Fibroblast of villous mesenchyme (primary cell): ENCODE measurements at places on chromosomes 3 and 15. TPM values are rescaled to one million over a fixed set of nuclear protein-coding genes. Genes with fewer than 3 reads are reported as not detected.

GRCh38 chr3:67998281-67998680 lies 343.9 kb upstream of the SUCLG2 start:
- DNase-seq, result no peak

- DNase-seq, result no peak
Observed at GRCh38 chr15:55240125-55240760, 43.5 kb upstream of the RSL24D1 start.

DNA sequence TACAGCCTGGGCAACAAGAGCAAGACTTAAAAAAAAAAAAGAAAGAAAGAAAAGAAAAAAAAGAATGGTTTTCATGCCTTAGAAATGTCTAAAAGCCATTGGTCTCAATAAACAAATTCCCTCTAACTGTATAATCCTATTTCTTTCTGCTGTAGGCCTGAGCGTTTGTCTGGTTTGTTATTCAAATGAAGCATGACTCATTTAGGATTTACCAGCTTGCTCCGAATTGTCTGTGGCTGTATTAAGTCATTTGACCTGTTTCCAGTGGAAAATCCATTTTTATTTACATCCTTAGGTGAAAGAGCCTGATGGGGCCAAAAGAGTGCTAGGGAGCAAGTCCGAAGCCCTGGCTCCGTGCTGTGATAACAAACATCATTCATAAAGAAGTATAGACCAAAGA lies 73.8 kb downstream of the BDH1 start:
- DNase-seq, result no peak

DNA sequence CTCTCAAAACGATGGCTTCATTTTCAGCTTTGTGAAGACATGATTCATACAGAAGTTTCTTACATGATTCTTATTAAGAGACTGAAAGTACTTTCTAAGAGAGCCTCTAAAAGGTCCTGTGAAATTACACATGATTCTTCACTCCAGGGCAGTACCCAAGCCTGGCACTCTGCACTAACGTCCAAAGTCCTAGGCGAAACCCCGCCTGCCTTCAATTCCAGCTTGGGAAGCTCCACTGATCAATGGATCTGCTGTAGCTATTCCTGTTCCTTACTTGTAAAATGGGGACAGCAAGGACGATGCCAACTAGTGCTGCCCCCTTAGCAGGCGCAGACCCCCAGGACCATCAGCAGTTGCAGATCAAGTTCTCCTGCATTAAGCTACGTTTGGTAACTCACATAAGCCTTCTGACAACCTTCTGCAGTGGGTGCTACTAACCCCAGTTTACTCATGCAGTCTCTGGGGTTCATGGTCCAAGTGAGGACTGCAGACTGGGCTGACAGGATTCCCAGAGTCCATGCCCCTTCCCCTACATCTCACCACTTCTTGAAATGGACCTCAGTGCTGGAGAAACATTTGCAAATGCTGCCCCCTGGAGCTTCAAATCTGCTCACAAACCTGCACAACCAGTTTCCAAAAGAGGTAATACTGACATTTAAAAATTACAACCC lies 10.6 kb downstream of the CHCHD4 start:
- peak; percentile 11 for DNase-seq

- DNase-seq, result no peak
Observed at GRCh38 chr3:174884776-174885568, 25.8 kb downstream of the NAALADL2 start.

DNA sequence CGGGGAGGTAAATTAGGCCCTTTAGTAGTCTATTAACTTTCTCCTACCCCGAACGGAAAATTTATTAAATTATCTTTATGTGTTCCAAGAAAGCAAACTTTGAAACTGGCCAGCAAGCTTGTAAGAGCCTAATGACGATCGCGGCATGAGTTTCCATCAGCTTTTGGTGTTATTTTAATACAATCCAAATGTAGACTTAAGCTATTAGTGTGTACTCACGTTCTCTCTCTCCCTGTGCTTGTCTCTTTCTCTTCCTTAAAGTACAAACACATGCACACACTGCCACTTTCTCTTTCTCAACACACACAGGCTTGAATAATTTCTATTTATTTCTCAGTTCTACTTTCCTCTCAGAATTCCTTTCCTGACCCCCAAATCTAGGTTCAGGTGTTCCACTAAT lies 108.8 kb upstream of the MME start:
- DNase-seq, result peak; percentile 61

Gene TMCO5A
- not detected in 2 replicates for total RNA-seq

GRCh38 chr15:39583596-39584265 lies 2.9 kb downstream of the THBS1 start:
- DNase-seq, result peak; percentile 59

DNA sequence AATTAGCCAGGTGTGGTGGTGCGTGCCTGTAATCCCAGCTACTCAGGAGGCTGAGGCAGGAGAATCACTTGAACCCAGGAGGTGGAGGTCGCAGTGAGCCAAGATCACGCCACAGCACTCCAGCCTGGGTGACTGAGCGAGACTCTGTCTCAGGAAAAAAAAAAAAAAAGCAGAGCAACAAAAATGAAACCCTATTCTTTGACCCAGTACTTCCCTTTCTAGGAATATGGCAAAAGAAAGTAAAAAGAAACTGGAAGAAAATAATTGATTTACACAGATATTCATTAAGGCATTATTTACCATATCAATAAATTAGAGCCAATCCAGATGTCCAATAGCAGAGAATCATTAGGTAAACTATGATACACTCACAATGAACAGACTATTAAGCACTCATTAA lies 67.0 kb downstream of the GSK3B start:
- DNase-seq, result no peak
